ENCODE measurements at places on chromosomes 4 and X.

DNA sequence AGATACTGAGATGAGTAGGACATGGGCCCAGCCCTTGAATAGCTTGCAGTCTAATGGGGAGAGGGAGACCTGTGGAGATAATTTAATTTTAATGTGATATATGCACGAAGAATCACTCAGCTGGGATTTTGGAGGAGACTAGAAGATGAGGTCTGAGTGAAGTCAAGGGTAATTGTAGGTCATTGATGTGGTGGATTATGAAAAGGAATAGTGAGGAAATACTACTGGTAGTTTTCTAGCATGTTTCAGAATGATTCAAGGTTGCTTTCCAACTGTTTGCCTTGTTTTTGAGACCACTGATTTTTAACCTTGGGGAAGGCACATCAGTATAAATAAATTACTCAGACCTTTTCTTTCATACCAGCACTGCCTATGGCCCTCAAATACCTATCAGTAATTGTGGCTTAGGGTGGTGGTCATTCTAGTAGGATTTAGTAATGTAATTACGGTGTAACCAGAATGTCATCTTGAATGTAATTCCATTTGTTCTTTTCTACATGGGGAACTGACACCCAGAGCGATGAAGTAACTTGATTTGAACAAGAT lies 25.6 kb downstream of the PTTG2 start:
- no peak overlapping the region for H3K4me3 ChIP-seq
- no peaks in the 10 kb centered on the region for H3K4me1 ChIP-seq
- no peak overlapping the region for H3K27ac ChIP-seq
- DNase-seq, result no peak

DNA sequence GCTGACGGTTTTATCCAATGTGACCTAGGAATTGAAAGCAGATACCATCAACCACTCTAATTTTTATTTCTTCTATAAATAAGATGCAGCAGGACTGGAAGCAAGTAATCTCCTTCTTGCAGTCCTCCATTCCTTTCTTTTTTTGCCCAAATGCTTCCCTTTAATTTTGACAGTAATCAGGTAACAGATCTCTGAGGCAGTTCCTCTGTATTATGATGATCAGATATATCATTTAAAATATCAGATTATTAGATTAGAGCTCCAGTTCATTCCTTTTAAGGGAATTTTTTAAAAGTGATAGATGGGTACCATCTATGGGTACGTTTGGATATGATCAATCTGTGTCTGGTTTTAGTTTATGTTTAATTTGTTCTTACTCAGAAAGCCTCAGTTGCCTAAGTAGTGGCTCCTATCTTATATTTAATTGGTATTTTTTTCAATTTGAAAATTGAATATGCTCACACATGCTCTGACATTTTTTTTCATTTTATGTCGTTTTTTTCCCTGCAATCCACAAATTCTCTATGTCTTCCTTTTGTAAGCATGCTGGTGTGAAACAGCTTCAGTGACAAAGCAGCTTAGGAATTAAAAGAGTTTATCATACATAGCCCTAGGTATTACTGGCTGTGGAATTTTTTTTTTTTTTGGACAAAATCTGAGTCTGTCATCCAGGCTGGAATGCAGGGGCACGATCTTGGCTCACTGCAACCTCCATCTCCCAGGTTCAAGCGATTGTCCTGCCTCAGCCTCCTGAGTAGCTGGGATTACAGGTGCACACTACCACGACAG lies 73.7 kb upstream of the ANK2 start:
- no peaks in the 10 kb centered on the region for H3K36me3 ChIP-seq
- no peaks in the 10 kb centered on the region for H3K4me1 ChIP-seq
- H3K27me3 ChIP-seq, result no peaks in the 10 kb centered on the region
- no peak overlapping the region for H3K4me3 ChIP-seq

DNA sequence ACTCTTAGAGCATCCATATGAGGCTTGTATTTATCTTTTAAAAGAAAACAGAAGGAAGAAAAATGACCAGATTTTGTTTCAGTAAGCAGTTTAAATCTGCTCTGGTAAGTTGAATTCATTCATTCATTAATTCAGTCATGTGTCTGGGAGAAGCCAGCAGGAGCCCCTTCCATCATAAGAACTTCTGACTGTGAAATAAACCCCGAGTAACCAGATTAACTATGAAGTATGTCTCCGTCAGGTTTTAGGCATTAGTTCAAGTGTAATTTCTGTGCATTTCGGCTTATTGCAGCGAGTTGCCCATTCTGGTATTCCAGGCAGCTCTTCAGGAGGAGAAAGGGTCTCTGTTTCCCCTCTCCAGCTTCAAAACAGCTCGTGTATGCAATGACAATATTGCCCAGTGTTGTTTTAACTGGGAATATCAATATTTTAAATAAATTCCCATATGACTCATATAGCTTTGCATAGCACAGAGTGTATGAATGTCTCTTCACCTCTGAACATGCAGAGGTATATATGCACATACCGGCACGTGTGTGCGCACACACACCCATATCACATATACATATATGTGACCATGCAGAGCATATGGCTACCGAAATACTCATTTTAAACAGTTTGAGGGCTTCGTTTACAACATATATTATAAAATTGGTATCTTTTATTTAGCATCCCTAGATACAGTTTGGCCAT lies 255.3 kb downstream of the BCOR start:
- no peaks in the 10 kb centered on the region for H3K36me3 ChIP-seq
- no peak overlapping the region for H3K4me3 ChIP-seq

GRCh38 chr4:54961357-54961975 lies 163.9 kb downstream of the KDR start:
- DNase-seq, result peak; percentile 56
- no peaks in the 10 kb centered on the region for H3K27me3 ChIP-seq
- no peaks in the 10 kb centered on the region for H3K36me3 ChIP-seq
- H3K4me1 ChIP-seq, result peaks cover 11% of the 10 kb centered on the region

GRCh38 chr4:8368061-8368481 lies 72.5 kb downstream of the ACOX3 start:
- DNase-seq, result no peak
- H3K36me3 ChIP-seq, result no peaks in the 10 kb centered on the region
- no peak overlapping the region for H3K27ac ChIP-seq

- H3K27ac ChIP-seq, result peak overlapping the region; percentile 38
- DNase-seq, result peak; percentile 76
- H3K36me3 ChIP-seq, result no peaks in the 10 kb centered on the region
- H3K4me1 ChIP-seq, result peaks cover 16% of the 10 kb centered on the region
Observed at GRCh38 chr4:53905941-53906377, 158.4 kb downstream of the CHIC2 start.

GRCh38 chrX:12986886-12987285 lies 12.0 kb downstream of the TMSB4X start:
- peak; percentile 56 for DNase-seq
- no peak overlapping the region for H3K4me3 ChIP-seq
- H3K27me3 ChIP-seq, result no peaks in the 10 kb centered on the region

GRCh38 chr4:7392438-7393421 lies 42.0 kb downstream of the PSAPL1 start:
- H3K4me1 ChIP-seq, result no peaks in the 10 kb centered on the region
- H3K36me3 ChIP-seq, result no peaks in the 10 kb centered on the region
- H3K27ac ChIP-seq, result no peak overlapping the region
- H3K27me3 ChIP-seq, result peaks cover 4% of the 10 kb centered on the region
- peak; percentile 88 for DNase-seq
- no peak overlapping the region for H3K4me3 ChIP-seq

- H3K36me3 ChIP-seq, result no peaks in the 10 kb centered on the region
- DNase-seq, result peak; percentile 65
- H3K27ac ChIP-seq, result no peak overlapping the region
- H3K27me3 ChIP-seq, result no peaks in the 10 kb centered on the region
Observed at GRCh38 chr4:41408859-41409593, 128.9 kb upstream of the LIMCH1 start.

DNA sequence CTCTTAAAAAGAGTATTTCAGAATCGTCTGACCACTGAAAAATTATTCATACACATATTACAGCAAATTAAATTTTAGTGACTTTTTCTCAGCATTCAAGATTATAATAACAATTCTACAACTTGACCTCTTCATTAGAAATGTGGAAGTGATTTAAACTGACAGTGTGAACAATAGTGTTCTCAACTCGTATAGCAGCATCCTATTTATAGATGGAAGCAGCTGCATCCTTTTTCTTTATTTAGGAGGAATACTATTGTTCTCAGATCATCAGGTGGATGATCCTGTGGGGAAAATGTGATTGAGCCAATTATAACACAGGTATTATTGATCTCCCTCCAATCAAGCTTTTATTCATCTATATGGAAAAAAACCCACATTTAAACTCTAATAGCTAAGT lies 56.7 kb downstream of the RAPGEF2 start:
- H3K27me3 ChIP-seq, result no peaks in the 10 kb centered on the region
- no peaks in the 10 kb centered on the region for H3K4me1 ChIP-seq
- no peaks in the 10 kb centered on the region for H3K36me3 ChIP-seq
- no peak for DNase-seq

DNA sequence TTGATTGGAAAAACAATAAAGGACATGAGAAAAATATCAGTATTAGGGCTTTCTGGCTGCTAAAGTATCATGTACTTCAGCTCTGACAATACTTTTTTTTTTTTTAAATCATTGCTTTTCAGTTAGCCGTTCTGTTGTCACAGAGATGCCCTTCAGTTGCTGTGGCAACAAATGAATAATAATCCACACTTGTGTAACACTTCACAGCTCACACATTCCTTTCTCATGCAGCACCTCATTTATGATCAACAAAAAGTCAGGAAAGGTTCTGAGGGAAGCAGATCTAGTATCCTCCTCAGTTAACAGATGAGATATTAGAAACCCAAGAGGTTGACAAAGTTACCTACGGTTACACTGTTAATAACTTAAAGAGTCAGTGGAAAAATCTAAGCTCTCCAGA lies 444.2 kb upstream of the SLIT2 start:
- H3K27me3 ChIP-seq, result no peaks in the 10 kb centered on the region
- no peaks in the 10 kb centered on the region for H3K4me1 ChIP-seq
- no peak overlapping the region for H3K27ac ChIP-seq
- DNase-seq, result peak; percentile 50

DNA sequence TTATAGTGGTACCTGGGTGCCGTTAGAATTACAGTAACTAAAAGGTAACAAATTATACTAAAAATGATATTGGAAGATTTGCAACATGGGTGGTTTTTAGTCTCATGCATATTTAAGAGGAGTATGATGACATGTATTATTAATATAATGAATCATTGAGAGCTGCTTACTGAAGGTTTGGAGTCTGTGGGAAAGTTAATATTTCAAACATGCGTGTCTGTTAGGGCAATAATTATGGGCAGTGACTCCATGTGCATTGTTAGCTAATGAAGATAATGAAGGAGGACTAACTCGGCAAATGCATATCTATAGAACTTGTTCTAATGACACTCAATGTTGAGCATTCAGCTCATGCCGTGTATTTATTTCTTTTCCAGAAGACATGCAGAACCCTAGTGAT lies 47.1 kb downstream of the MTHFD2L start:
- no peak for DNase-seq
- H3K36me3 ChIP-seq, result no peaks in the 10 kb centered on the region
- no peaks in the 10 kb centered on the region for H3K27me3 ChIP-seq
- H3K4me1 ChIP-seq, result no peaks in the 10 kb centered on the region

- no peaks in the 10 kb centered on the region for H3K27me3 ChIP-seq
- no peaks in the 10 kb centered on the region for H3K4me1 ChIP-seq
- H3K36me3 ChIP-seq, result no peaks in the 10 kb centered on the region
- DNase-seq, result no peak
- no peak overlapping the region for H3K27ac ChIP-seq
Observed at GRCh38 chr4:82708982-82709381, 89.6 kb downstream of the SCD5 start.

- no peak for DNase-seq
- H3K4me1 ChIP-seq, result no peaks in the 10 kb centered on the region
- no peaks in the 10 kb centered on the region for H3K36me3 ChIP-seq
- no peak overlapping the region for H3K27ac ChIP-seq
- no peak overlapping the region for H3K4me3 ChIP-seq
Observed at GRCh38 chr4:105753361-105753760, 44.8 kb downstream of the GSTCD start.

DNA sequence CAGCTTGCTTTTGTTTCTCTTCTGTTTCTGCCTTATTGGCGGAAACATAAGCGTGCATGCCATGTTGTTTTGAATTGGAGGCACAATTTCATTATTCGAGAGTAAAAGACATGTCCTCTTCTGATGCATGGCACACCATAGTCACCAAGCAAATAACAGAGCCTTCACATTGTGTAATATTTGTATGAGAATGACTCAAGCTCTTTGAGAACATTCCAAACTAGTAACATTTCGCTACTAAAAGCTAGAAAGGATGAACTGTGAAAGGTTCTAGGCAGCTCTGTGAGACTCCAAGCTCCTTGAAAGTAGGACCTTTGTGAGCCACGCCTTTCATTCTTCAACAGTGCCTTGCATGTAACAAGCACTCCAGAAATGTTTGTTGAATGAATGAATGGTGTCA lies 9.2 kb upstream of the ANXA3 start:
- H3K27ac ChIP-seq, result no peak overlapping the region
- DNase-seq, result peak; percentile 53
- H3K4me3 ChIP-seq, result no peak overlapping the region

DNA sequence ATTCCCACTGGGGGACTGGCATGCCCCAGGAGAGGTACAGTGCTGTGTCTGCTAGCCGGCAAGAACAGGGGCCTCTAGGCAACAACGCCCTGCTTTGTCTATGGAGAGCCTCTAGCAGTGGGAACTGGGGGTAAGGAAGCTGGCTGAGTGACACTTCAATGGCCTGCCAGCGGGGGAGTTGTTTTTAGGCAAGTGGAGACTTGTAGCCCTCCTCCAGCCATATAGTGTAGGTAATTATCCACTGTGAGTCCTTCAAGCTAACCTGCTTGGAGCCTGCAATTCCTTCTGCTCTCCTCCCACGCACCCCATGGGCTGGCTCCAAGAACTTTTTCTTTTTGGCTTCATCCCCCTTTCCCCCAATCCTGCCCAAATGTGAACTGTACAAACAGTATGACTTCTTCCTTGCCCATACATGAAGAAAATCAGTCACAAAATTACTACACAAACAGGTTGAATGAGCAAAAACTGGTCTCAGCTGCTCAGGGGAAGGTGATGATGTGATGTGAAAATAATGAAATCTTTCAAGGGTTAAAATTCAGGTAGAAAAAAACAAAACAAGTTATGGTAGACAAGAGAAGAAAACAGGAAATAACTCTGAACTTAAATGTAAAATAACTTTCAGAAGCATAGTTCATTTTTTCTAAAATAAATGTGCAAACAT lies 33.1 kb downstream of the LEF1 start:
- no peaks in the 10 kb centered on the region for H3K27me3 ChIP-seq
- DNase-seq, result no peak
- H3K4me1 ChIP-seq, result no peaks in the 10 kb centered on the region
- no peak overlapping the region for H3K4me3 ChIP-seq
- no peaks in the 10 kb centered on the region for H3K36me3 ChIP-seq
- no peak overlapping the region for H3K27ac ChIP-seq

GRCh38 chr4:95693594-95693993 lies 144.8 kb upstream of the UNC5C start:
- no peaks in the 10 kb centered on the region for H3K36me3 ChIP-seq
- no peaks in the 10 kb centered on the region for H3K27me3 ChIP-seq
- no peak overlapping the region for H3K4me3 ChIP-seq

All from fibroblast of lung (primary cell).